Fibroblast of villous mesenchyme (primary cell): ENCODE measurements at places on chromosomes 7 and 10. TPM values are rescaled to one million over a fixed set of nuclear protein-coding genes. Genes with fewer than 3 reads are reported as not detected.

Gene HYAL4
- total RNA-seq = under 0.01 and 0.64 TPM in 2 replicates

Gene TAS2R16
- total RNA-seq = not detected in 2 replicates

Gene ASAH2
- total RNA-seq = 1.3 and 1.6 TPM in 2 replicates

Gene GBX1
- total RNA-seq = not detected in 2 replicates

Gene ITPRID1
- not detected in 2 replicates for total RNA-seq

Gene MORN4
- total RNA-seq = 4.2 and 5.6 TPM in 2 replicates

DNA sequence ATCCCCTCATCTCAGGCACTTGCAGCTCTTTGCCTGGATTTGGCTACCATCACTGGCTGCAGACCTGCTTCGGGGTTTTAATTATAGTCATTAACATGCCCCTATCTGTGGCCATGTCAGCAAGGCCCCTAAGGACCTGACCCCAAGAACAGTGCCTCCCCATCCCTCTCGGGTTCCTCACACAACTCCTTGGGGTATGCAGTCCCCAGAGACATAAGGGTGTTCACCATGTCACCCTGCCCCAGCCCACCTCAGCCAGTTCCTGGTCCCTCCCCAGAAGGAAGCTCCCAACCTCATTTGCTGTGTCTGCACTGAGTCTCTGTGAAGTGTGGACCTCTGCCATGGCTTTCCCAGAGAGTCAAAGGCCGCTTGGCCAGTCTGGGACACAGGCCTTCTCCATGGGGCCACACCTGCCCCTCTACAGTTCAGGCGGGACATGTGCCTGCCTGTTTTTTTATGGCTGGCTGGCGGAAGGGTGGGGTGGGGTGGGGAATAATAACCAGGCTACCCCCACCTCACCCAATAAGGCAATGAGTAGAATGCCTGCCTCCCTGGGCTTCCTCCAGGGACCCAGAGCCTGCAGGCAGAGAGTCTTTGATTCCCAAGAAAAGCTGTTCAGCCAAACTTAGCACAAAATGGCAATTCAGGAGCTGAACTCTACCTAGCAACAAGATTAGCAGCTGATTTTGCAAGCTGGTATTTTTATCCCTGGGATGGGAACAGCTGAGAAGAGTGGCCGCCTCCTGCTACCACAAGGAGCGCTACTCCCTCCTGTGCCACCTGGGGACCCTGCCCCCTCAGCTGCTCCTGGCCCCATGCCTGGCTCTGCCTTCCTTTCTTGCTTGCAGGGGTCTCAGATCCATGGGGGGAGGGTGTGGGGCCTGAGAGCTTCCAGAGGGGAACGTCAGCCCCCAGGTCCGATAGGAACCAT is 23.7 kb upstream of the CAMK2B start:
- no peak for DNase-seq

DNA sequence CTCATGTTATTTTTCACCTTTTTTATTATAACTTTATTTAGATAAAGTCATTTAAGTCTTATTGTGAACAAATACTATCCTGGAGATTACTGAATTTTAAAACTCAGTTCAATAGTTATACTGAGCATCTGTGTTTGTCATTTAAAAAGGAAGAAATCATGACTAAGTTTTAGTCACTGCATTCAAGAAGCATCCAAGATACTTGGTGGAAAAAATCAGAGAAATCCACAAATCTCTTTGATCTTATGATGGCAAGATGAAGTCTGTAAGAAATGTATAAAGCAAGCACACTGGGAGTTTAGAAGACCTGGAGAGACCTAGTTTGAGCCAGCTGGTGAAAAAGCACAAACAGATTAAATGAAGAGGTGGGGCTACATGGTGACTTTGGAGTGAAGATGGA is 529.8 kb upstream of the IGFBP3 start:
- DNase-seq = no peak

- DNase-seq = no peak
Observed at GRCh38 chr10:107728807-107729206, 564.3 kb upstream of the SORCS1 start.

- DNase-seq = peak; percentile 54
Observed at GRCh38 chr7:19665399-19666008, 43.3 kb downstream of the POLR1F start.

DNA sequence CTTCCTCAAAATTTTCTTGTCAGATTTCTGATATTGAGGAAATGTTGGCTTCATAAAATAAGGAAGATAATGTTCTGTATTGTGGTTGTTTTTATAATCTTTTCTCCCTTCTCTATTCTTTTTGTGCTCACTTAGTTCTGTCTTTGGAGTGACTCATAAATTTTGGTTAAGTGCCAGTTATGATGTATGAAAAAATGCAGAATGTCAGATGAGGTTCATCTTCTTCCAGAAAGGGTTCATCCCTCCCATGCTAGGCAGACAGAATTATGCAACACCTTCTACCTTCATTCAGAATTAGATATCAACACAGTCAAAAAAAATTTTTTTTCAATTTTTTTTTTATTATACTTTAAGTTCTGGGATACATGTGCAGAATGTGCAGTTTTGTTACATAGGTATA is 36.6 kb upstream of the CYP2C19 start:
- no peak for DNase-seq

DNA sequence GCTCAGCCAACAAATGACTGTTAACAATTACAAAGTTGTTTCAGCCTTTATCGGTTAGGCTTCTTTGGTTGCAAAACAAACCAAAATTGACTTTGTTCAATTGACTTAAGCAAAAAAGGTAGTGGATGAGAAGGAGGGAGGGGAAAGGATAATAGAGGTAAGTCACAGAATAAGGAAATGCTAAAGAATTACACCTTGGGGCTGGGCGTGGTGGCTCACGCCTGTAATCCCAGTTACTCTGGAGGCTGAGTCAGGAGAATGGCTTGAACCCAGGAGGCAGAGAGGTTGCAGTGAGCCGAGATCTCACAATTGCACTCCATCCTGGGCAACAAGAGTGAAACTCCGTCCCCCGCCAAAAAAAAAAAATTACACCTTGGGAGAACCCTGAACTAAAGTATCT is 41.4 kb downstream of the AHCYL2 start:
- DNase-seq = no peak

DNA sequence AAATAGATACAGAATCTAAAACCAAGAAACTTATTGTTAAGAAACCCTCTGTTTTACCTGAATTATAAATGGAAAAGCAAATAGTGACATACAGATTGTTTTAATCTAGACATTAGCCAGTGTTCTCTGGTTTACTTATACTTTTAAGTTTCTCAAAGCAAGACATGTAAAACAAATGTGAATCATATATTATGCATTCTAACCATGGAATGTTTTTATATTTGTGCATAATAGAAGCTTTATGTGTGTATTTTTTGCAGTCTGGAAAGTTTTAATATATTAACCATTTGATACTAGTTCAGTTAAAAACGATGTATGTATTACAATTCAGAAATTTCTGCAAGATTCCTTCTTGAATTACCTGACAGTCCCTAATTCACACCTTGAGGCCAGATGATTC is 150.6 kb upstream of the TMEM72 start:
- no peak for DNase-seq

GRCh38 chr7:86911659-86912058 is 147.8 kb downstream of the ELAPOR2 start:
- DNase-seq = no peak

DNA sequence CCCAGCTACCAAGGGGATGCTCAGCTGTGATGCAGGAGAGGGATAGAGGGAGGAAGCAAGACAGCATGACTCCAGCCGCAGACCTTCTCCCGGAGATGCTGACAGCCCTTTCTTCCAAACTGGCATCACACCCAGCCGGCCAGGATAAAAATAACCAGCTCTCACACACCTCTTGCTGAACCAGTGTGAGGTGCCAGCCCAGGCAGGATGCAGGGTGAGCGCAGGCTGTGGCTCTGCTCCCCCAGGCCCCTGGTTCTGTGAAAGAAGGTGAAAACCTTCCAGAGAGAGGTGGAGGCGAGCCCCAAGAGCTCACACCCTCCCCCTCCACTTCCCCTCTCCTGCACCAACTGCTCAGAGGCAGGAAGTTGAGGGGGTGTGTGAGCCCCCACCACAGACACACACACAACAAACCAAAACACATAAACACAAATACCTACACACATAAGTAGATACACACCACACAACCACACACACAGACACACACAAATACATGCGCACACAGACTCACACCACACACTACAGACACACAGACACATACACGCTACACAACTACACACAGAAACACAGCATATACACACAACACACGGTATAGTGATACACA is 4.0 kb downstream of the GPR15LG start:
- no peak for DNase-seq

- DNase-seq = no peak
Observed at GRCh38 chr10:22824984-22825383, 102.9 kb upstream of the ARMC3 start.

DNA sequence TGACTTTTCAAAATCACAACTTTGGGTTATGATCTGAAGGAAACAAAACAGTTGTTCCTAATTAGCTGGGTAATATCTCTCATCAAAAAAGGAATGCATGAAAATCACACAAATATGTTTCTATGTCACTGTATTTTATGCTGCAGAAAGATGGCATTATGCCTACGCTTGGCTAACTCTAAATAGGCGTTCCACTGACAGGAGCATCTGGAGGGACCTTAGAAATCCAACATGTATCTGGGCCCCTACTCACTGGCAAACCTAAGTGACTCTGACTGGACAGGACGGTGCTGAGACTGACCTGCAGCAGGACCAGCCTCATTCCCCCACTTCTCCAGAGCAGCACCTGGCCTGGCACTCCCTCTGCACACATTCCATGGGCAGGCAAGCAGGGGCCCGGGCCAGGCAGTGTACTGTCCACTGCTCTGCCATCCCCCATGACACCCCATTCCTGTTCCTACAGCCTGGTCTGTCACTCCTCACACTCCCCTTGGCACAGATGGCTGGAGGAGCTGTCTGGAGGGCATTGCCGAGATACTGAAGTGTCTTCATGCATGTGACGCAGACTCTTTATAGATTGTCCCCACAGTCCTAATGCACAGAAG is 2.6 kb upstream of the MYL7 start:
- no peak for DNase-seq

DNA sequence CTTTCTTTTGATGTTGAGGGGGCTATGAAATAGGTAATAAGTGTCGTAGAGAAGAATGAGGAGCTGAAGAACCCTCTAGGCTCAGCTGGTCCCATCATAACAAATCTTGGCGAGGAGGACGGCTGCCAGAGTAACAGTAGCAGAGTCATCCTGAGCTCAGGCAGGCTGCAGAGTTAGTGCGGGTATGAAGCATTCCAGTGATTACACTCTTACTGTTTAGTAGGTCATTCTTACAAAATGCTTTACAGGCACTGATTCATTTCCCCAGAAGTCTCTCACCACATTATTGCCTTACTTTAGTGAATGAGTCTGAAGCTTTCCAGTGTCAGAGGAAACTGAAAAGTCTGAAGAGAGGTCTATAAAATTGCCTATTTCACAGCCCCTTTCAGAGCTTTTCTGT is 43.9 kb upstream of the GPR158 start:
- DNase-seq = peak; percentile 5

- DNase-seq = peak; percentile 36
Observed at GRCh38 chr7:114818501-114818900, 103.4 kb upstream of the MDFIC start.

DNA sequence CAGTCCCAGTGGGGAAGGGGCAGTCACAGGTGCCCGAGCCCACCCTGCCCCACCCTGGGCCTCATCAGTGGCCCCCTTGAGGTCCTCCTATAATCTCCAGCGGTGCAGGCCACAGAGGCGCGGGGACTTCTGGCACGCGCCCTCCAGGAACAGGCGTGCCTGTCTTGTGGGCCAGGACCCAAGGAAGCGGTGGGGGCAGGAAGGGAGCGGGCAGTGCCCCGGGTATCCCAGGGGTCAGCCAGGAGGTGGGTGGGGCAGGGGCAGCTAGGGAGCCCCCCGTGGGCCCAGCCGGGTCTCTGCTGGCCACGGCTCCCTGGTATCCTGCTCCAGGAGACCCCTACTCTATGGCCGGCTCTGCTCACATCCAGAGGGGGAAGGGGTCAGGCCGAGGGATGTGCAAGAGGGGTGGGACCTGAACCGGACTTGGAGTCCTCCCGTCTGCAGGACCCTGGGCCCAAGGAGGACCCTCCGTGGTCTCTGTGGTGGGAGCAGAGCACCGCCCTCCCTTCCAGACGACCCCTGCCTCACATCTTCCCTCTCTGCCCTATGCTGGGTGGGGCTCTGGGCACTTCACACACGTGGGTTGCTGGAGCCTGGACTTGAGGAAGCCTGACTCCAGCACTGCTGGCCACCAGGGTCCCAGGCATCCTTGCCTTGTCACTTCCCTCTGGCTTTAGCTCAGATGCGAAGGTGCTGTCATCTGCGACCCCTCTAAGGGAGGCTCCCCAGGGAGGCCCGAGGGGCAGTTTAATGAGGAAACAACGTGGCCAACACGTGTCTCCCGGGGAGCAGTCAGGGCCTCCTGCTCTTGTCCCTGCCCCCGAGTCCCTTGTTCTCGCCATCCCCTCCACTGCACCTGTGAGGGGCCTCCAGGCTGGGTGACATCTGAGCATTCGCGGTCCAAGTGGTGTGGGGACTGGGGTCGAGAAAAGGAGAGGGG is 18.3 kb upstream of the GRIFIN start:
- DNase-seq = no peak

DNA sequence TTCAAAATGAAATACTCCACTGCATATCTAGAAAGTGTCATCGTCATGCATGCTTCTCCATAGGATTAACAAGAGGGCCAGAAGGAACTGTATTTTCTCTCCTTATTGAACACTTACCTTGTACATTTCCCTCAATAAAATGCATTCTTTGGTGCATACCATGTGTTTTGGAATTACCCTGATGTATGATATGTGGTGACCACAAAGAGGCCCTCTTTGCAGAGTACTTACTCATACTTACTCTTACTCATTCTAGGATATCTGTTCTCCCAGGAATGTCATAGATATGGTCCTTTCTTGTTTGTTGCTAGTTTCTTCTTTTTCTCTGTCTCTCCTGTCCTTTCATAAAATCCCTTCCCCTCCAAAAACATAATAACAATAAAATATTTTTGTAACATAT is 1087.1 kb upstream of the POT1 start:
- DNase-seq = no peak

GRCh38 chr7:18495412-18496340 is at the start of gene HDAC9:
TSS of gene HDAC9 (plus strand) at chr7:18495749. CDS start at chr7:18496303, 554 bp downstream.
- no peak for DNase-seq

DNA sequence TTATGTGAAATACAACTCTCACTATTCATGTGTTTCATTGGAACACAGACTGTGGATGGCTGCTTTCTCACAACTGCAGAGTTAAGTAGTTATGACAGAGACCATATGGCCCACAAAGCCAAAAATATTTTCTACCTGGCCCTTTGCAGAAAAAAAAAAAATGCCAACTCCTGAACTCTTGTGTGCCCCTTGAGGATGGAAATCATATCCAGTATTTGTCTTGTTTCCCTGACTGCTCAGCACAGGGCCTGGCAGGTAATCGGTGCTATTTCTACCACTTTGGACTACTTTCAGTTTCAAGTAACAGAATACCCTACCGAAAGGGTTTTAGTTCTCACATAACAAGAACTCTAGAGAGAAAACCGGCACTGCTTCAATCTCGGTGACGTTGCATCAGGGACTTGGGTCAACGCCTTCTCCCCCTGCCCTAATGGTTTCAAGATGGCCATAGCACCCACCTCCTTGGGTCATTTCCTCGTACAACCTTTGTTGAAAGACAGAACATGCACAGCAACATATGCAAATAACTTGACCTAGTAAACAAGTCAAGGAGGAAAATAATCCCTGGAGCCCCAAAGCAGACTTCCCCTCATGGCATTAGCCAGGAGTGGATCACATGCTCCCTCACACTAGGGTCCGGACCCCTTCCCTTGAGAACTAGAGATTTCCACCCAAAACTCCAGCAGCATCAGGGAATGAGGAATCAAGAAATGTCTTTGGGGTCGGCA is 11.8 kb upstream of the GPNMB start:
- no peak for DNase-seq

- peak; percentile 77 for DNase-seq
Observed at GRCh38 chr7:34260279-34260678, 354.9 kb downstream of the BMPER start.

GRCh38 chr10:132942101-132943057 is at the start of gene CFAP46:
TSS of gene CFAP46 (minus strand) at chr10:132942570. CDS start at chr10:132942484, 86 bp downstream.
- peak; percentile 39 for DNase-seq
